ENCODE measurements at places on chromosomes 2 and 18.
A peak's percentile ranks its signal among the peaks of the same experiment; 100 is the strongest.

GRCh38 chr2:129888896-129889295, 90.6 kb upstream of the RAB6C start:
- no peak for ATAC-seq

- ATAC-seq, result no peak
These were observed 2.9 kb downstream of the LRATD1 start for GRCh38 chr2:14635391-14635871.

DNA sequence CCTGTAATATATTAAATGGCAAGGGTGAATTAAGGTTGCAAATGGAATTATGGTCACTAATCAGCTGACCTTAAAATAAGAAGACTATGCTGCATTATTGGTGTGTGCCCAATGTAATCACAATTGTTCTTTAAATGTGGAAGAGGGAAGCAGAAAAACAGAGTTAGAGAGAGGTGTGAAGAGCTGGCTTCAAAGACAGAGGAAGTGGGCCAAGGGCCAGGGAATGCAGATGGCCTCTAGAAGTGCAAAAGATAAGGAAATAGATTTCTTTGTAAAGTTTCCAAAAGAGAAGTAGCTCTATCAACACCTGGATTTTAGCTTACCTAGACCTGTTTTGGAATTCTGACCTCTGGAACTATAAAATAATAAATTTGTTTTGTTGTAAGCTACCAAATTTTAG, 276.0 kb downstream of the LRRTM1 start:
- ATAC-seq, result no peak

DNA sequence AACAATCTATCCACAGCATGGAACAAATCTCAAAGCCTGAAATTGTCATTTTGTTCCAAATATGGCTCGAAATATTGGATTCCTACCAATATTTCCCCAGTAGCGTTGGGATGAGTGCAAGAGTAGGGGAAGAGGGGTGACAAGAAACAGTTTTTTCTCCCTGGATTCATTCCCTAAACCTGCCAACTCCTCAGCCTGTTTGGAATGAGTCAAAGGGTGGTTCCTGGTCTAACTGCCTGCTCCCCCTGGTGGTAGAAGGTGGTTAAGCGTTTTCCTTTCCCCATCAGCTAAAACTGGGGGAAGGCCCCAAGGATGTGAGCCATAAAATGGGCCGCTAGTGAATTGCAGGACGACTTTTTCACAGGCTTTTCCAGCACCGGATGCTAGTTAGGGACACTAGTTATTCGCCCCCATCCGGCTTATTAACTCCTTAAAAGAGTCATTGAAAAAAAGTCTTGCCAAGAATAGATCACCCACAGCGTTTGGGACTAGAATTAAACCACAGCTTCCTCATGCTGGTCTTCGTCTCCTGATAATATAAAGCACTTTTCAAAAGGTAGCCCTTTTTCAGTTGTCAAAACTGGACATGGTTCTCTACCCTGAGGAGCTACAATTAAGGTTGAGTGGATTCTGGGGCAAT, 72.5 kb downstream of the DHRS9 start:
- no peak for ATAC-seq

DNA sequence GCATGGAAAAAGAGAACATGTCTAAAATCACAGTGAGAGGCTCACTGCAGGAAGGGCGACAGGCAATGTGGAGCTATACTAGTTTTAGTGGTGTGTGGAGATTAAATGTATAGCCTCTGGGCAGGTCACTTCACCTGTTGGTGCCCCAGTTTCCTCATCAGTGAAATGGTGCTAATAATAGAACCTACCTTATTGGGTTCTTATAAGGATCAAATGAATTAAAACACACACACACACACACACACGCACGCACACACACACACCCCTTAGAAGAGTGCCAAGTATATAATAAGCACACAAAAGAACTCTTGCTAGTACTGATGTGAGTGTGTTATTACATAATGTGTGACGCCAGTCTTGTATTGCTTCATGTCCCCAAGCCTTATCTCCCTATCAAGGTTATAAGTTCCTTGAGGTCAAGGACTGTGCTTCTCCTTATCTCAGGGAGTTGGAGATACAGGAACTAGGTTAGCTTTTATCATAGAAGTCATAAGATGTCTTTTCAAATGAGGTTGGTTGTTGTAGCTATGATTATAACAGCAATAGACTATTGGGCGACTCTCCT, 98.0 kb upstream of the CXCR4 start:
- ATAC-seq, result no peak

DNA sequence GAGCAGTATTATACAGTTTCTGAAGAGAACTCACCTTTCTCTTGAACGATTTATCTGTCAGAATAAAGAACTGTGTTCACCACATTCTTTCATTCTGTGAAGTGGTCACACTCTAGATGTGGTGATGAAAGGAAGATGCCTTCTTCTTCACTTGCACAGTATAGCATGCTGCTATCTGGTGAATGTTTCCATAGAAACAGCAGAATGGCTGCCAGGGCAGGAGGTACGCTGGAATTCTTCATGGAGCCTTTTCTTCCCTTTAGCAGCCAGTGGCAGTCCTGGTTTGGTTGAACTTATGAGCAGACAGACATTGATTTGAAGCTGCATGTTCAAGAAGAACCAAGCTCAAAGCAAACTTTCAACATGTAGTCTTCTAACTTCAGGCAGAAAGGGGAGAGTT, 1157.9 kb upstream of the LRRTM1 start:
- no peak for ATAC-seq

GRCh38 chr2:39786761-39787522, 7.9 kb upstream of the THUMPD2 start:
- ATAC-seq, result no peak

GRCh38 chr2:190336420-190336819, 7.0 kb upstream of the INPP1 start:
- no peak for ATAC-seq

DNA sequence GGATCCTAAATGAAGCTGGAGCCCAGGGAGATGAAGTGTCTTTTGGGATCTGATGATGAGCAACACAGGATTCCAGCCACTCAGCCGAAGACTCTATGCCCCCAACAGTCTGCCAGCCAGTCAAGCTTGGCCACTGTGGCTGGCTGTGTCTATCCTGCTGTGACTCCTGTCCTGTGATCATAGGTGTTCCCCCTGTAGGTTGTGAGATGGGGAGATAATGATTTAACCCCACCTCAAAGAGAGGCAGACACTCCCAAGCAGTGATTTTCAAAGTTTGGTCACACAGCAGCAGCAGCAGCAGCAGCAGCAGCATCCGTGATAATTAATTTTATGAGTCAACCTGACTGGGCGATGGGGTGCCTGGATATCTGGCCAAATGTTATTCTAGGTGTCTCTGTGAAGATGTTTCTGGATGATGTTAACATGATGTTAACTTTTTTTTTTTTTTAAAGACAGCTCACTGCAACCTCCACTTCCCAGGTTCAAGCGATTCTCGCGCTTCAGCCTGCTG, 21.4 kb upstream of the RHOB start:
- peak; percentile 75 for ATAC-seq

DNA sequence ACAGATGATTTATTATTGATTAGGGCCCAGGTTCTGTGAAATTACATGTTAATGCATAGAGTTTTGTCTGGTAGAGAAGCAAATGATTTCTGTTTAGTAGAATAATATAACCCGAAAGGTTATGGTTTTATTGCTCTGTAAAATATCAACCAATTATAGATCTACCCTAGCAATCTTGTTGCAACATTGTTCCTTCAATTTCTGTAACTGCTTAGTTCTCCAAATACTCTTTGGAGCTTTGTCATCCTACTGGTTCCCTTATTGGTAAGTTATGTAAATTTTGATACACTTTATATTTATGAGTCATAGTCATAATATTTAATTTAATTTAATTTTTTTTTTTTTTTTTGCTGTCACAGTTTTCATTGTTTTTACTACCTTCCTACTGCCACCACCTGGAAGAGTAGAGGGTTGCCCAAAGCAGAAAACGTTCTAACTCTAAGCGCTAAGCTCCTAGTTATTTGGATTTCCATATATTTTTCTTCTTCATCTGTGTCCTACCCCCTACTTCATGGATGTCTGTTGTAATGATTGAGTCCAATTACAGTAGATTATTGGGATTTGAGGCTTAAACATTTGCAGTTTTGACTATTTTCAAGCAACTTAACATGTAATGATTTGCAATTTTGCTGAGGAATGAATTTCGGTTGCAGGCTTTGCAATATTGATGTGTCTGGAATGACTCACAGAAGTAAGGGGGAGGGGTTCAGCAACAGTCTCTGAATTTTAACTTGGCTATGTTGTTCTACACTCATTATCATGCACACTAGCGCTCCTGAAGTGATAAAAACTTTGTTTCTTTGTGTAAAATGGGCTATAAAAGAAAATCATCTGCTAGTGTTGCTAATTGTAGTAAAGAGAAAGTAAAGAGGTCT, 51.1 kb downstream of the NABP1 start:
- no peak for ATAC-seq
